ENCODE measurements at places on chromosomes 16 and 17.

- DNase-seq: no peak
Measured at GRCh38 chr17:36578671-36579070, 13.0 kb upstream of the DHRS11 start.

GRCh38 chr17:56152874-56153602 is at the start of gene ANKFN1:
Gene ANKFN1, plus strand, starts transcription at chr17:56153475. Its CDS starts 59,193 bp downstream, at chr17:56212668.
- DNase-seq: no peak

DNA sequence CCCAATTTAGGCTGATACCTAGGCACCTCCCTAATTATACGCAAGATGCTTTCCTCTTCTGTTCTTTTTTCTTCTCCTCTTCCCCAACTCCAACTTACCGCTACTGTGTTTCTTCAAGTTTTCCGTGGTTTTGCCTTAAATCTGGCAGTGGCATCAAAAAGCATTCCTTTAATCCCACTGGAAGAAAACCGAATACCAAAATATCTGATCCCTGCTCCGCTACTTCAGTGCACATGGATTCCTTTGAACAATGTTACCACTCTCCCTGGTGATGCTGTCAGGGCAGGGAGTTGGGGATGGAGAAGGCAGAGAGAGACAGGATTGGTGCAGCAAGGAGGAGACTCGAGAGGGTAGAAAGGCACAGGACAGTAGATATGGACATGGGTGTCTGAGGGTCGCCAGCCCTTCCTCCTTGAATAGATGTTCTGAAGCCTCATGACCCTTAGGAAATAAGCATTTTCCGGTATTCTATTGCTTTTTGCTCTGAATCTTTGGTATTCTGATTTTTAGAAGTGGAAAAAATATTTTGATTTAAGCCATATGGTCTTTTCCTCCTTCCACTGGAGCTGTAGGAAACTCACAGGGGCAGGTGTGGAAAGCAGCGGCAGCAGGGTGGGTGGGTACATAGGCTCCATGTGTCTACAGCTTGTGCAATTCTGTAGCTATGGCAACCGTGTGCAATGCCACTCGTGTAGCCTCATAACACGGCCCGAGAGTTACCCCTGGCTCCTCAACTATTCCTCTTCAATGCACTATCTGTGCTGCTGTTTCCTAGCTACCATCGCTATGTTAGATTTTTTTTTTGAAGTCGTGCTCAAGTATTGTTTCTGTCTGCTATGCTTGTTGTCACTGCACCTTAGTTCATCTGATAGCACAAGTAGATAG is 32.3 kb upstream of the TANC2 start:
- no peak for DNase-seq

DNA sequence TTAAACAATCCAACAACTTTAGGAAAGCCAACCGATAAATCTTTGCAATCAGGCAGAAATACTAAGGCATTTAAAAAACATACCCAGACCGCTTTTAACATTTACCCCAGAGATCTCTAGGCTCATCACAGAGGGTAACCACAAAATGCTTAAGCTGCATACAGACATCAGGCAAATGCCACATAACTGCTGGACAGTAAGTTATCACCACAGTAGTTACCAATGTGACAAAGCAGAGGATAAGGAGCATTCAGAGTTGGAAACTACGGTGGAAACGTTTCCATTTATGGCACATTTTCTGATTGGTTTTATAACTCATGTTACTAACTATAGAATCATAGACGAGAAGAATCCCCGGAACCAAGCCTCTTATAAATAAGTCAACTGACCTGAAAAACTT is 77.5 kb downstream of the KANSL1 start:
- no peak for DNase-seq

DNA sequence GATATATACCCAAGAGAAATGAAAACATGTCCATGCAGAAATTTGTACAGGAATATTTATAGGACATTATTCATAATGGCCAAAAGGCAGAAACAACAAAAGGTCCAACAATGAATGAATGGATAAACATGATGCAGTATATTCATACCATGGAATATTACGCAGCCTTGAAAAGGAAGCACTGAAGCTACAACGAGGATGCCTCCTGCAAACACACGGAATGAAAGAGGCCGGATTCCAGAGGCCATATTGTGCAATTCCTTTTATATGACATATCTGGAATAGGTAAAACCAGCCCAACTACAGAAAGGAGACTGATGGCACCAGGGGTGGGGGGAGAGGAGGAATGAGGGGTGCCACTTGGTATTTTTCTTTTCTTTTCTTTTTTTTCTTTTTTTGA is 14.5 kb upstream of the CHMP6 start:
- no peak for DNase-seq

GRCh38 chr16:35506898-35507194 is 2047.4 kb downstream of the TP53TG3F start:
- DNase-seq: no peak

GRCh38 chr16:30144017-30144416 is 21.0 kb upstream of the MAPK3 start:
- DNase-seq: no peak

DNA sequence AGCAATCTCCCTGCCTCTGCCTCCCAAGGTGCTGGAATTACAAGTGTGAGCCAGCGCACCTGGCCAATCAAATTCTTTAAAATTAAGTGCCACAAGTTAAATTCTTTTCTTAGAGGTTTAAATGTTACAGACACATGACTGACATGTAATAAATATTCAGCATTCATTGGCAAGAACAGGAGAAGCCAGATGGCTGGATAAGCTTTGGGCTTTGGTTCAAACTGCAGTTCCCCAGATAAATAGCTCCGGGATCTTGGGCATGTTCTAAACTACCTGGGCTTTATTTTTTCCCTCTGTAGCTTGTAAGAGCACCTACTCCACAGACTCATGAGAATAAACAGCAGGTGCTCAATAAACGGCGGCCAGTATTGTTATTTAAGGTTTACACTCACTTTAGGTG is 34.1 kb downstream of the ABAT start:
- no peak for DNase-seq

DNA sequence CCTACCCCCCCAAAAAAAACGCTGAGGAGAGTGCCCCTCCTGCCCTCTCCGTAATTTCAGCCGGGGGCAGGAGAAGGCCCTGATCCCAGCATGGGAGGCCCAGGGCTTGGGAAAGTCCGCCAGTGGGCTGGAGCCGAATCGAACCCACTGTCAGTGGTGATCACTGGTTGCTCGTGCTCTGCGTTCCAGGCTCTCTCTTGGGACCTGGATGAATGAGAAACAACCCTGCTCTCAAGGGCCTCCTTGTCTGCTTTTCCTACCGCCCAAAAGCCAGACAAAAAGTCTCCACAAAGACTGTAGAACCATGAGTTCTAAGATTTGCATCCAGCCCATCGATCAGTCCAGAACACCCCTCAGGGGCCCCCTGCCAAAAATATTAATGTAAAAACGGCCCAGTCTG is 8.1 kb downstream of the ARHGAP23 start:
- DNase-seq: no peak

- DNase-seq: no peak
Measured at GRCh38 chr17:37506678-37507077, 17.0 kb downstream of the DUSP14 start.

DNA sequence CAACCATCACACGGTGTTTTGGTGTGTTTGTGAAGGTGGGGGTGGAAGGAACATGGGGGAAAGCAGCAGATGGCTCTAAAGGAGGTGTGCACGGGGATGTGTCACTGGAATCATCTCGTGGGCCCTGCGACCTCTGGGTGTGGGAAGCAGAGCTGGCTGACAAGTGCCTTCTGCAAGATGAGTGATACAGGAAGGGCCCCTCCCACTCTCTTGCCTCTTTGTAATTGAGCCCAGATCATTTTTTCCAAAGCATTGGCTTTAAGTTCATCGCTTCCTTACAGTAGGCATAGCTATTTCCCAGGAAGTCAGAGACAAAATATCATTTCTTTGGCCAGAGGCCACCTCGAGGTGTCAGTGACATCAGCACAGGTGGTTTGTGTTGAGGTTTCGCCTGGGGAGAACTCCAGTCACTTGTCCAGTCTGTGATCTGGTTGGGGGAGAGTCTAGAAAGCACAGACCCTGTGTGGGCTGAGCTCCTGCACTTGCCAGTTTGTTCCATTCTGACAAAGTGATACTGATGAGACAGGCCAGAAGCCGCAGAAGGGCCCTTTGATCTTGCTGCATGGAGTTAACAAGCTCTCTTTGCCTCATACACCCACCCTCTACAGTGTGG is 20.6 kb upstream of the SNTB2 start:
- peak; percentile 72 for DNase-seq

DNA sequence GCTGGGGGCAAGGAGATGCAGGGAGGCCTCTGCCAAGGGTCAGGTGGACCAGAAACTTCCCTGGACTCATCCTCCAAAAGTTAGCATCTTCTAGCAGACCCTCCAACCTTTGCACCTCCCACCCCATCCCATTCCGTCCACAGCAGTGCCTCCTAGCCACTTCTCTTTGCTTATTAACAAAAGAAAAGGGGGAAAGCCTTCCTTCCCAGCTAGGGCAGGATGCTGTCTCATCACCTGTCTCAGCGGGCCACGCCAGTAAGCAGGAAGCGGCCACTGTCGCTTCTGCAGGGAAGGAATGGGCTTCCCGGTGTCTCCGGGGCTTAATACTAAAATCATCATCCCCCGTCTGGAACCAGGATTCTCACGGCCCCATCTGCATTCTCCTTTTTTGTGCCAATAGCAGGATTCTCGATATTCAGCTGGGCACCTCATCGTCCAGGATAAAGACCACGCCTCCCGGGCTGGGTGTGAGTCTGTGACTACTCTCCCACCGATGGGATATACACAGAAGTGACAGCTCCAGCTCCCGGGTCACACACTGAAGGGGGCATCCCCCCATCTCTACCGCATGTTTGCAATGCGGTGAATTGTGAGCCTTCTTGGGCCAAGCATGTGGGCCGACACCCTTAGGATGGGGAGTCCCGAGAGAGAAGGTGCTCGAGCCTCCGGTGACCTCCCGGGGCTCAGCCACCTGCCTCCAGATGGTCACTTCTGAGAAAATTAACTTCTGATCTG is 15.5 kb upstream of the RBFOX3 start:
- no peak for DNase-seq

- DNase-seq: no peak
Measured at GRCh38 chr16:58378401-58378800, 13.9 kb upstream of the GINS3 start.

Measured in activated CD4-positive, alpha-beta T cell treated with anti-CD3 and anti-CD28 coated beads for 4 hours (primary cell).